ENCODE measurements at places on chromosomes 12 and 14.

GRCh38 chr12:84375449-84376170, 537.0 kb downstream of the SLC6A15 start:
- DNase-seq = no peak

DNA sequence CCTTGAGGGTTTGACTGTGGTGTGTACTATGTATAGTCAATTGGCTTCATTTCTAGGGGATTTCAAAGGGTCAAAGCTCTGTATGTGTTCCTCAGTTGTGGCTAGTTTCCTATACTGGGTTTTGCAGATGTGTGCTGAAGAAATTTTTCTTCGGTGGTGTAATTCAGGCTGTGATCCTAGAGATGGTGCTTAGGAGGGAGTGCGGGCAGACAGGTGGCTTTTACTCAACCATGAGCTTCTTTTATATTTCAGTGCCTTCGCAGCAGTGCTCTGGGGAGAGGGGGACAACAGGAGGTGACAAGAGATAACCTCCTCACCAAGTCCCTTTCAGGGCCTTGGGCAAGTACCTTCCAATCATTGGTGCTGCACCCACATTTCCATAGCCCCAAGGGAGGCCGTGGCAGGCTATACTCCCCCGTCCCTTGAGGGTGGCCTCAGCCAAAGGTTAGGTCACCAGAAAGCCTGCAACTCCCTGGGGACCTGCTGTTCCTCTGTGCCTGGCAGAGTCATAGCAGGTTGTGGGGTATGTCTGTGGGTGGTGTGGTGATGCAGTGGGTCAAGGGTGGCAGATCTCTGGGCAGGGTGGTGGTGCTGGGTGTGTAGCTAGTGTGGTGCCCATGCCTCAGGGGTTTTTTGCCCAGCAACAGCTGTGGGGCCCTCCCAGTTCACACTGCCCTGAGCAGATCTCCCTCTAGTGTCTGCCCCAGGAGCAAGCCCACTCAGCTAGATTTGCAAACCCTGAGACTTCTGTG, 37.0 kb upstream of the TMX1 start:
- no peak for DNase-seq

- no peak for DNase-seq
Measured at GRCh38 chr14:54778618-54779345, 123.8 kb downstream of the GCH1 start.

GRCh38 chr14:33454707-33455106, 496.2 kb downstream of the EGLN3 start:
- no peak for DNase-seq

DNA sequence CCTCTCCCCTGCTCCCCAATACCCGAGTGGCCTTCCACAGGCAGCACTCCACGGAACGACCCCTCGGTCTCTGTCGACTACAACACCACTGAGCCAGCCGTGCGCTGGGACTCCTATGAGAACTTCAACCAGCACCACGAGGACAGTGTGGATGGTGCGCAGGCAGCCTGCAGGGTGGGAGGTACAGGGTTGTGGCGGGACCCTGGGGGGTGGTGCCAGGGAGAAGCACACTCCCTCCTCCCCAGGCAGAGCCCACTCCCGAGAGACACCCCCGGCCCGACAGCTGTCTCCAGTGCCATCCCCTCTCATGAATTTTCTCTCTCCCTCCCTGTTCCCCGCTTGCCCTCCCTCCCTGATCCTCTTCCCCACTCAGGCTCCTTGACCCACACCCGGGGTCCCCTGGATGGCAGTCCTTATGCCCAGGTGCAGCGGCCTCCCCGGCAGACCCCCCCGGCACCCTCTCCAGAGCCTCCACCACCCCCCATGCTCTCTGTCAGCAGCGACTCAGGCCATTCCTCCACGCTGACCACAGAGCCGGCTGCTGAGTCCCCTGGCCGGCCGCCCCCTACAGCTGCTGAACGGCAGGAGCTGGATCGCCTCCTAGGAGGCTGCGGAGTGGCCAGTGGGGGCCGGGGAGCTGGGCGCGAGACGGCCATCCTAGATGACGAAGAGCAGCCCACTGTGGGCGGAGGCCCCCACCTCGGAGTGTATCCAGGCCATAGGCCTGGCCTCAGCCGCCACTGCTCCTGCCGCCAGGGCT, 9.0 kb downstream of the TNS2 start:
- DNase-seq = no peak

DNA sequence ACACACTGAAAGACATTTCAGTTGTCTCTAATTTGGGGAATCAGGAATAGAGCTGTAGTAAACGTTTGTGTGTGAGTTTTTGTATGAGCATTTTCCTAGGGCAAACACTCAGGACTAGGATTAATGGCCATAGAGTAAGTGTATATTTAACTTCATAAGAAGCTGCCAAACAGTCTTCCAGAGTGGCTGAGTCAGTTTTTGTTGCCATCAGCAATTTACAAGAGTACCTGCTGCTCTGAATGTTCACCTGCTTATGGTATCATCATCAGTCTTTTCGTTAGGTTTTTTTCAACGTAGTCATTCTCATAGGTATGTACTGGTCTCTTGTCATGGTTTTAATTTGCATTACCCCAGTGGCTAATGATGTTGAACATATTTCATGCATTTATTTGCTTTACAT, 30.6 kb upstream of the TRHDE start:
- no peak for DNase-seq

DNA sequence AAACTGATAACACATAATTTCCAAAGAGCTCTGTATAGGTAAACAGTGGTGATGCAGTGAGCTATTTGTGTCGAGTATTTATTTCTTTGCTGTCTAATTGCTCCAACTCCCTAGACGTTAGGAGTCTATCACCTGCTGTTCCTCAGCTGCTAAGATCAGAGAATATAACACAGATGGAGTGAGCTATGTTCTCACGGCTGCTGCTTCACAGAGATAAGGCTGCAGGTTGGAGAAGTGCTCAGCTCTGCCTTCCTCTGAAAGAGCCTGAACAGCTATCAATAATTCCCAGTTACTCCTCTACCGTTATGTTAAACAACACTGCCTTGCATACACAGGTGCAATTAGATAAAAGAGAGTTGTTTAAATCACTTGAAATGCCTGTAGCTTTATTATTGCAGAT, 103.2 kb upstream of the MDGA2 start:
- no peak for DNase-seq

DNA sequence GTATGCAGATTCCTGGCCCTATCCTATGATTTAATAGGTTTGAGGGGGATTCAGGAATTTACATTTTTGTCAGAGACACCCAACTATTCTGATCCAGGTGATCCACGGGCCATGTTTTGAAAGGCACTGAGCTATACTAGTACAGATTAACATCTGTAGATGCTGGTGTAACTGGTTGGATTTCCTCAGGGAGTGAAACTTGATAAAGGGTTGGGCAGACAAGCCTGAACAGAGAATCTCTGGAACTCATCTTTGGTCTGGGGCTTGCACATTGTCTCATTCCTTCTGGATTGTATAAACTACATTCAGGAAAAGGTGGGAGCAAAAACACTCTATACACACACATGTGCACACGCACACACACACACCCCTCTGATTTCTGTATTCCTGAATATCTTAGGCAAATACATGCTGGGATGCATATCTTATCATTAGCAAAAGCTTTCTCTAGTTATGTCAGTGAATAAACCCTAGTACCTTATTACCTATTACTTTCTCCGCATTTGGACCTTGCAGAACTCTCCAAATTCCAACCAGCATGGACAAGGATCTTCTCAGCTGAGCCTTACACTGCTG, 104.6 kb downstream of the SLC38A1 start:
- no peak for DNase-seq

DNA sequence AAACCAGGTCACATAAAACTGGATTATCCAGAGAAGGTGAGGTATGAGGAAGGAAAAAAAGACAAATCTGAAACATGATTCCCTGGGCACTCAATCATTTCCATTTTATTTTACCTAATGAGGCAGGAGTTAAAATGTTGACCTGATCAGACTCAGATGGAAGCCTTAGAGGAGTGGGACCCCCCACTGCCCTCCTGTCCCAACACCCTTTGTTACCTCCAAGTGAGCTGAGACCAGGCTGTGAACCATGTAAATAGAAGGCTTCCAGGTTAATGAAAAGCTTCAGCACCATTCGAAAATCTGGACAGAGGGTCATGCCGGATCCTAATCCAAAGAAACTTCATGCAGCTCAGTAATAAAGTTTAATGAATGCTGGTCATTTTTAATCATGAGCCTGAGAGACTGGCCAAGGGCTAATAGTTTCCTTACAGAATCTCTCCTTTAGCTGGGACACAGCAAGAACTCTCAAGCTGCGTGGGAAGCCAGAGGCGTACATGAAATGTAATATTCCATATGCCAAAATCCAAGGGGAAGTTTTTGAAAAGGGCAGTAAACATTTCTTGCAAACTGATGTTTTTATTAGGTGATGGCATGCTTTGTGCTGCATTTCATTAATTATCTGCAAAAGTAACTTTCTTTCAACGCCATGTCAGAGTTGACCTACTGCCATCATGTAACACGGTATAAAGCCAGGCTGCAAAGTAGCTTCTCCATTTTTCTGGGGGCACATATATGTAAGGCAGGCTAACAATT, 183.0 kb downstream of the PAX9 start:
- DNase-seq = no peak

GRCh38 chr12:94037444-94037843, 110.9 kb upstream of the PLXNC1 start:
- no peak for DNase-seq

DNA sequence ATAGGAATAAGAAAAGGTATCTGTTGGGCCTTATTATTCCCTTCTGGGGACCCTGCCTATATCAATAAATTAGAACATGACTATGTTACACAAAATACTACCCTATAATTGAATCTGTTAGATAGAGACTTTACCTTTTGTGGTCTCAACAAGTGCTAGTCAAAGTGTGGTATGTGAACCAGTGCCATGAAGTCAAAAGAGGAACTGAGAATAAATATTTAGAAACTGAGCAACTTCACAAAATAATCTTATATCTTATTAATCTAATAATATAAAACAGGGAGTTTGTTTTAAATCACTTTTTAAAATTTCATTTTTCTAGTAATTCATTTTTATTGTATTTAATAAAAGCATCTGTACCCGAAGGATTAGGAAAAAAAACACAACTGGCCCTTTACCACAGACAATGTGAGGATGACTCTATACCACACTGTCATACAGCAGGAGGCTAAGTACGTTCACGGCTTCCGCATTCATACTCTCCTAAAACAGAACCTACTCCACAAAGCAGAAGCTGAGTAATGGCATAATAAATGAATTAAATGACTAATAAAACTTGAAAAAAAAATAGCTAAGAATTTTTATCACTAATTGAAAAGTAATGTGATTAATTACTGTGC, 42.1 kb downstream of the SEC23A start:
- no peak for DNase-seq

GRCh38 chr14:53814392-53814791, 142.2 kb downstream of the BMP4 start:
- DNase-seq = no peak

DNA sequence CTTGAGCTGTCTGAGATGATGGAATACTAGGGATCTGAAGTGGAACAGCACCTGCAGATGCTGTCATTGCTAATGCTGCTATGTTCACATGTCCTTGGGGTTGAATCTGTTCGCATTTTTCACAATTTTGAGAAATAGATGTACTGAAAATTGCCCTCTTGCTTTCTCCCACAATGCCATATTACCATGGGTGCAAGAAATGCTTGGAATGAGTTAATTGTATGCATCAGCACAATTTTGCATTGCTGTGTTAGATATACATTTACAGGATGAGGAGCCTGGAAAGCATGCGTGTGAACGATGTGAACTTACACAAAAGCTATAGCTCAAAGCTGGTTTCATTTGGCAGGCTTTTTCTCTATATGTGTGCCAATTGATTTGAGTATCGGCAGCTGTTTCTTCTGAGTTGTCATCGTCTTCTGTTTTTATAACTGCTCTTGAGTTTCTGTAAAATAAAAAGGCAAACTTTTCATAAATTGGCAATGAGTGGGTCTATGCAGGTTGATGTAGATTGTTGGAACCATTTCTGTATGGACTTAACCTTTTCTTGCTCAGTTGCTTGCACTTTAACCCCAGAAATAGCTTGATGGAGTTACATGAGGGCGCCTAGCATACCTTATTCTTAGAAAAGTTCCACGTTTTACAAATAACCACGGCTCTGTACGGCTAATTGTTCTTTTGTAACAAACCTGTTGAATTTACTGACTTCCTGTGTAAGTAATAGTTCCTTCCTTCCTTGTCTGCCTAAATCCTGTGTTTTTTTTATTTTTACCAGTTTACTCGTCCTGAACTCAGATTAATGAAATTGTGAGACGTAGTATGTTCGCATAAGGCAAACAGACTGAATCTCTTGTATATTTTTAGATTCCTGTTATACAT, 105.9 kb downstream of the FGD4 start:
- DNase-seq = no peak

DNA sequence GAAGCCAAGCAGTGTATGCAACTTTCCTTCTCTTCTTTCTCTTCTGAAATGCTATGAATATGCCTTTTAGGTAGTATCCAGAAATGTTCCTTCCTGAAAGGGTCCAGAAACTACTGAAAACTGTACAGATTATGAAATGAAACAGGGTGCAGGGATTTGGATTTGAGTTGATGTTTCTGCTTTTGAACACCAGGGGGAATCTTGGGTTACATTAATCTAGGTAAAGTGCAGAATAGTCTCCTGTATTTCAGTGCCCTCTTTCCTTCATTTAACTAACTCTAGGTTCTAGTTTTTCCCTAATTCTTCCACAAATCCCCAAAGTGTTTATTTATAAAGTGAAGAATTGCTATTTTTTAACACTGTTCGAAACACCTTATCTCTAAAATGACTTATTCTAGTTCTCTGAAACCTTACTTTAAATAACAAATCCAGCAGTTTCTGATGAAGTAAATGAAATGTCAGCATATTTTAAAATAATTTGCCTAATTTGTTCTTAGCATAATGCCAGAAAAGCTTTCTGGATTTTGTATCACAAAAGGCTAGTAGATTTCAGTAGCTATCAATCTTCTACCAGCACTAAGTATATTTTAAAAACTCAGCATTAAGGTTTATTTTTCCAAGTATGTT, 111.9 kb downstream of the LRRK2 start:
- DNase-seq = no peak

GRCh38 chr12:111753144-111753881, 13.4 kb upstream of the ALDH2 start:
- no peak for DNase-seq

DNA sequence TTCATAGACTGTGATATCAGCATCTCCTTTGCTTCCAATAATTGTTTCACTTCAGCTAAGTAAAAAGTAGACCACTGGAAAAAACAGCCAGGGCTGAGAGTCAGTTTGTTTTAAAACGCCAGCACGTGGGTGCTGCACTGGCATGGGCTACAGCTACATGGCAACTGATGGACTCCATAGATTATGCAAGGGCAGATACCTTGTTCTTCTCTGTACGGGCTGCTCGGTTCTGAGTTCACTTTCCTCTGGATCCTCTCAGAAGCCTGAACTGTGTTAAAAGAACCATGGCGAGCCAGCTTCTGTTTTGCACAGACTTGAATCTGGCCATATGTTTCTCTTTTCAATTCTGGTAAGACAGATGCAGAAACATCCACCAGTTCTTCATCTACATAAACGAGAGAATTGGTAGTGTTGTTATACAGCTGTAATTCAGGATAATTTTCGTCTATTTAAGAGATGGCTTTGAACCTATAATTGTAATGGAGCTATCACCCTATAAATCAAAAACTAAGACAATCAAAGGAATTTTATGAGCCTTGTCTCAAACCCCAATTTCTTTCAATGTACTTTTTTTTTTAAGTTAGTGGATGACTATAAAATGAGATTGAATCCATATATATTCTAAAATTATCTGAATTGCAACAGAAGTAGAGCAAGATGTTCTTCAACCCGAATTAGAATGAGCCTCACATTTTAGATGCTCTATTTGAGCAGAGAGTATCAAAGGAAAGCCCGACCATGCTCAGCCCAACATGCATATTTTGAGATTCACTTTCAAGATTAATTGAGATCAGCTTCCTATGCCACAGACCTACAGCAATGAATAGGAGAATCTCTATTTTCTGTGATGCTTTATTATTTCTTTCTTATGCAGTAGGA, 31.5 kb downstream of the E2F7 start:
- no peak for DNase-seq

All from activated T-cell treated with anti-CD3 and anti-CD28 coated beads for 1 hour (primary cell).